Sigmoid colon (tissue), 7 donors: ENCODE measurements at places on chromosomes 11 and 22. TPM values are rescaled to one million over a fixed set of nuclear protein-coding genes. Genes with fewer than 3 reads are reported as not detected.

GRCh38 chr22:19291218-19291579, 320 bp downstream of the CLTCL1 start:
- peak overlapping the region; percentile 77 for H3K27ac ChIP-seq
- no peaks in the 10 kb centered on the region for H3K27me3 ChIP-seq
- H3K36me3 ChIP-seq = no peaks in the 10 kb centered on the region

The GLYAT gene
- total RNA-seq = not detected

DNA sequence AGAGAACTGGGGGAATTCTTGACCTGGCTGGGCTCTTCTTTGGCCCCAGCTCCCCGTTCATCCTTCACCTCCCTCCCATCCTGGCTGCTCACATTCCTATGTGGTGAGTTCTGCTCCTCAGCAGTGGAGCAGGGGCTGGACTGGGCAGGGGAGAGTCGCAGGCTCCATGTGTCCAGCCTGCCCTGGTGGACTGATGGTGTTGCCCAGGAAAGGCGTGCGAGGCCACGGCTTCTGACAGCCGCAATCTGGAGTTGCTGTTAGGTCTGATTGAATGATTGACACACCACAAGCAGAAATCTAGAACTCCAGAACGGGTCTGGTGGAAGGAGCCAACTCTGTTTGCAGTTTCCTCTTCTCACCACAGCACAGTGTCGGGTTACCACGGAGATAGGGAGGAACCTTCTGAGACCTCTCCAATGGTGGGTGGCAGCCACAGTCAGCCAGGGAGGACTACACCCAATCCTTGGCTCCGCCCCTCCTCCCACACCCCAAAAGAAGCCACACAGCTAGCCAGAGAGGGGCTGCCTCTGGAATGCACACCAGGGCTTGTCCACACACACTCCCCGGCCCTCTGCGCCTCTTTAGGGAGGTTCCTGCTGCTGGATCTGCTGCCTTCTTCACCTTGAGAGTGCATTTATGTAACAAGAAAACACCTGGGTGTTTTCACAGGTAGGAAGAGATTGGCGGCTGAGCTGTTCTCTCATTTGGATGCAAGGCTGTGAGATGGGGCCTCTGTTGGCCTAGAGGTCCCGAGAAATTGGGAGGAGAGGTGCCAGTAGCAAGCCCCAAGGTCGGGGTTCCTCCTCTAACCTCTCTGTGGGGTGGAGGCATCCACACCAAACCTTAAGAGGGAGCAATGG, 56.4 kb upstream of the CD44 start:
- H3K27ac ChIP-seq = peak overlapping the region; percentile 85
- H3K4me3 ChIP-seq = no peak overlapping the region
- no peaks in the 10 kb centered on the region for H3K27me3 ChIP-seq
- H3K4me1 ChIP-seq = no peaks in the 10 kb centered on the region

DNA sequence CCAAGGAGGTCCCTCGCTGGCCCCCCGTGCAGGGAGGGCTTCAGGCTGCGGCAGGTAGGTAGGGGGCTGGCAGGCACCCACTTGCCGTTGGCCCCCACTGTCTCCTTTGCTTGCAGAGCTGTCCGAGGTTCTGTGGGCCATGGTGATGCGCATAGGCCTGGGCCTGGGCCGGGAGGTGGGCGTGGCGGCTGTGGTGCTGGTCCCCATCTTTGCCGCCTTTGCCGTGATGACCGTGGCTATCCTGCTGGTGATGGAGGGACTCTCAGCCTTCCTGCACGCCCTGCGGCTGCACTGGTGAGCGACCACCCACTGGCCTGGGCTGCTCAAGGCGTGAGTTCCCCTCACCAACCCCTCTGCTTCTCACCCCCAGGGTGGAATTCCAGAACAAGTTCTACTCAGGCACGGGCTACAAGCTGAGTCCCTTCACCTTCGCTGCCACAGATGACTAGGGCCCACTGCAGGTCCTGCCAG, 11.6 kb downstream of the TCIRG1 start:
- H3K27ac ChIP-seq = no peak overlapping the region
- H3K4me1 ChIP-seq = no peaks in the 10 kb centered on the region
- DNase-seq = peak; percentile 58
- no peak overlapping the region for H3K4me3 ChIP-seq

The RIMBP3C gene
- not detected for total RNA-seq

DNA sequence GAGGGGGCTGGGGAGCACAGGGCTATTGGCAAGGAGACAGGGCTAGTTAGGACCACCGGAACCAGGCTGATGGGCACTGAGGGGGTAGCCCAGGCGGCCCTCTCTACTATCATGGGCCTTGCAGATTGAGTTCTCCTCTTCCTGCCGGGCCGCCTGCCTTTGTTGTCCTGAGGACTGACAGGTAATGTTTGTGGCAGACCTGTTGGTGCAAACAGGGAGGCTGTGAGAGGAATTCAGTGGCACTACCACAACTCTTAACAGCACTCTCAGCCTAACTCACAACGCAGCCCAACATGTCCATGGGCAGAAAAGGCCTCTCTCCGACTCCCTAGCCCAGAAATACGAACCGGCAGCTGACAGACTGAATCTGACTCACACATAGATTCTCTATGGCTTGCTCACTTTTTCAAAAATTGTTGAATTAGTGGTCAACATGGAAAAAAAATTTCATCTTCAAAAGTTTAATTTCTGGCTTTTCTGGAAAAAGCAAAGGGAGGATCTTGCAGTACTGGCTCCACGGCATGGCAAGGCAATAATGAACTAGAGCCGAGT, 11.4 kb downstream of the KCNJ5 start:
- H3K27ac ChIP-seq = no peak overlapping the region
- peaks cover 22% of the 10 kb centered on the region for H3K4me1 ChIP-seq
- no peak overlapping the region for H3K4me3 ChIP-seq
- no peak for DNase-seq

The CREBZF gene
- 75.6 TPM for total RNA-seq

The MMP27 gene
- total RNA-seq = not detected

DNA sequence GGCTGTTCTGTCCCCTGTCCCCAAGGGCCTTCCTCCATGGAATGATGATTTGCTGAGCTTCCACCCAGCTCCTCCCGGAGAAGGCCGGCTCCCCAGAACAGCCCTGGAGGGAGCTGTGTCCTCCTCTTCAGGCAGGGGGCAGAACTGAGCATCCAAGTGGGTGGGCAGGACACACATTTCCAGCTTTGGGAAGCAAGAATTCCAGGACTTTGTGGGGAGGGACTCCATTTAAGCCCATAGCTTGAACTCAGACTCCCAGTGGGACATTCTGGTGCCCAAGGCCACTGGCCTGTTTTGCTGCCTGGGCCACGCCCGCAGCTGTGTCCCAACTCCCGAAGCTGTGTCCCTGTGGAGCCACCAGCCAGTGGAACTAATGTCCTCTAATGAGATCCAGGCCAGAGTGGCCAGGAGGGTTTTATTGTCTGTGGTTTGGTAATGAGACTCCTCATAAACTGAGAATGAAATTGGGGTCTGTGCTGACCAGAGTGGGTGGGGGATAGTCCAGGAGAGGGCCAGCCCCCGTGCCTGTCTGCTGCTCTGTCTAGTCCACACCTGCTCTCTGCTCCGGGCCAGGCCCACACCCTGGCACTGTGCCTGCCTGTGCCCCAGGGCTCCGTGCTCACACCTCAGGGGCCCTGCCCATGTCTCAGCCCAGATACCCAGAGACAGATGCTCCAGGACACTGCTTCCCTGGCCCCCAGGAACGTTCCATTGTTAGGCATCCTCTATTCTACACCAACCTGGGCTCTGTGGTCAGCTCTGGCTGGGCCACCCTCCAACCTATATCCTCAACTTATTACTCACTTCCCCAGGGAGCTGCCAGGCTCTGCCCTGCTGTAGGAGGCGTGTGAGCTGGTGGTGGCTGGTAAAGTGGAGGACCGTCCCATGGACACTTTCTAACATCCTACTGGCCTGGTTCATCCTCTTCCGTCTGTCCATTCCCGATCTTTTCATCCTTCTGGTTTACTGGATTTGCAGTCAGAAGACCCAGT, 7.6 kb downstream of the NECTIN1 start:
- no peak overlapping the region for H3K4me3 ChIP-seq
- no peaks in the 10 kb centered on the region for H3K4me1 ChIP-seq
- no peaks in the 10 kb centered on the region for H3K36me3 ChIP-seq
- no peaks in the 10 kb centered on the region for H3K27me3 ChIP-seq

GRCh38 chr11:77474684-77475060, 778 bp upstream of the PAK1 start:
- H3K4me1 ChIP-seq = peaks cover 17% of the 10 kb centered on the region
- peak overlapping the region; percentile 53 for H3K4me3 ChIP-seq
- DNase-seq = no peak
- no peaks in the 10 kb centered on the region for H3K36me3 ChIP-seq
- H3K27me3 ChIP-seq = no peaks in the 10 kb centered on the region
- H3K27ac ChIP-seq = peak overlapping the region; percentile 72

GRCh38 chr22:31983911-31984656, 39.7 kb downstream of the YWHAH start:
- peak; percentile 36 for DNase-seq
- H3K27me3 ChIP-seq = no peaks in the 10 kb centered on the region
- no peak overlapping the region for H3K27ac ChIP-seq
- no peaks in the 10 kb centered on the region for H3K4me1 ChIP-seq

- DNase-seq = no peak
- H3K27ac ChIP-seq = no peak overlapping the region
- H3K27me3 ChIP-seq = no peaks in the 10 kb centered on the region
These were observed 981.3 kb downstream of the OPCML start for GRCh38 chr11:132551016-132551415.

DNA sequence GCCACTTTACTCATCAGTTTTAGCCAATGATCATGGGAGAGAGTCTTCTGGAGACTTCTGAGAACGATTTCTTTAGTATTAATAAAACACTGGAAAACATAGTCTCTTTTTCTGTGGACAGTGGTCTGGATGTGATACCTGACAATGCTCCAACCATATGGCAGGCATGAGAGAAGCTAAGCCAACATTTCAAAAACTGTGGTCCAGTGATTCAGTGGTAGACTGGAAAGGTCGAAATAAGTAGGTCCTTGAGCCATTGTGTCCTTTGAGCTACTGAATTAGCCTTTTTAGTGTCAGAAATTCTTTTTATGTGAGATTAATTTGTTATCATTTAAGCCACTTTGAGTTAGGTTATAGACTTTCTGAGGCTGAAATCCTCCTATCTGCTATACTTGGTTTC, 197.7 kb upstream of the CTSC start:
- no peak for DNase-seq
- no peak overlapping the region for H3K27ac ChIP-seq
- no peaks in the 10 kb centered on the region for H3K36me3 ChIP-seq
- no peaks in the 10 kb centered on the region for H3K27me3 ChIP-seq
- peaks cover 13% of the 10 kb centered on the region for H3K4me1 ChIP-seq

DNA sequence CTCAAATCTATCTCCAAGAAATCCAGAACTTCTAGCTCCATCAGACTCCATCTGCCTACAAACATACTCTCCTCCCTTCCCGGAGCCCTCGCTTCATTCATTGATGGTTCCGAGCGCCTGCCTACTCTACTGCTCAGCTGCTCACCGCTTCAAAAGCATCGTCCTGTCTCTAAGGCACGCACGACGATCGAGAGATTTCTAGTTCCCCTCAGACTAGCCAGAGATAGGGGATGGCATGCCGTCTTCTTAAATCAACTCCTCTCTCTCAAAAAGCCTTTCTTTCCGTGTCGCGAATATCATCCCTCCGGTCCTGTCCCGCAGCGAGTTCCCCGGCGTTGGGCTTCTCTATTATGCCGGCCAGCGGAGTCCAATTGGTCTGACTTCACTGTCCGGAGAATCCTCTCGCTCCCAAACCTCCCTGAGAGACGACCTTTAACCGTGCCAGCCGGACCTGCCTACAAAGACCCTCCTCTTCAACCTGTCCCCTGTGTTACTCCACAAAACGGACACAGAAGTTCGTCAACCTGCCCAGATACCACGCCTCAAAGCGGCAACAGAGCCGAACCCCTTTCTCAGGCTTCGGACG, 592 bp downstream of the EEF1G start:
- no peaks in the 10 kb centered on the region for H3K27me3 ChIP-seq
- peak overlapping the region; percentile 82 for H3K27ac ChIP-seq
- peak; percentile 71 for DNase-seq
- peak overlapping the region; percentile 80 for H3K4me3 ChIP-seq
- peaks cover 64% of the 10 kb centered on the region for H3K36me3 ChIP-seq

The WBP2NL gene
- 2.8 TPM for total RNA-seq

GRCh38 chr11:35178067-35178805, 39.3 kb downstream of the CD44 start:
- H3K27me3 ChIP-seq = no peaks in the 10 kb centered on the region
- no peak for DNase-seq
- no peak overlapping the region for H3K4me3 ChIP-seq

The DRICH1 gene
- total RNA-seq = not detected

GRCh38 chr11:30938171-30938570, 352.0 kb upstream of the MPPED2 start:
- no peaks in the 10 kb centered on the region for H3K27me3 ChIP-seq
- no peak overlapping the region for H3K4me3 ChIP-seq
- DNase-seq = no peak
- H3K27ac ChIP-seq = no peak overlapping the region

The LRP4 gene
- 14.4 TPM for total RNA-seq

GRCh38 chr22:30801695-30802094, 107.0 kb downstream of the OSBP2 start:
- H3K4me3 ChIP-seq = no peak overlapping the region
- H3K36me3 ChIP-seq = no peaks in the 10 kb centered on the region
- no peak for DNase-seq
- H3K4me1 ChIP-seq = no peaks in the 10 kb centered on the region

The C2CD3 gene
- total RNA-seq = 29.1 TPM

The BCO2 gene
- 6.4 TPM for total RNA-seq

DNA sequence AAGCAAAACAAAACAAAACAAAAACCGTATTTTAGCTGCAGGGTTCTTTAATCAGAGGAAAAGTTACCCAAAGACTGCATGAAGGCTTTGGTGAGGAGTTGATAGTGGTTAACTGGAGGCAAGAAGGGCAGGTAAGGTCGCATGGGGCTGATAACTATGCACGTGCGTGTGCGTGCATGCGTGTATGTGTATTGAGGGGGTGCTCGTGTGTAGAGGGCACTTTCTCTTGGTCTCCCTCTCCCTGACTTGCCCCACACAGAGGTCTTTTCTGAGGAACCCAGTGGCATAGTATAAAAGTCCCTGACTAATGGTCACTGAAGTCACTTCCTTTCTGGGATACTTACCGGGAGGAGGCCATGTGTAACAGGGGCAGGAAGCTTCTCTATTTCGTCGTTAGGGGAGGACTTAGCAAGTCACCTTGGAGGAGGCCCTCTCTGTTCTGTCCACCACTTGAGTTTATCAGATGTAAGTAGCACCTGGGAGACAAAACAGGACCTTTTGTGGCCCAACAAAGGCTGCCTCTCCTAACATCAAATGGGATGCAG, 20.1 kb upstream of the FCHSD2 start:
- H3K4me1 ChIP-seq = no peaks in the 10 kb centered on the region
- H3K27ac ChIP-seq = no peak overlapping the region
- no peak overlapping the region for H3K4me3 ChIP-seq
- peak; percentile 35 for DNase-seq

The GRM5 gene
- total RNA-seq = not detected

DNA sequence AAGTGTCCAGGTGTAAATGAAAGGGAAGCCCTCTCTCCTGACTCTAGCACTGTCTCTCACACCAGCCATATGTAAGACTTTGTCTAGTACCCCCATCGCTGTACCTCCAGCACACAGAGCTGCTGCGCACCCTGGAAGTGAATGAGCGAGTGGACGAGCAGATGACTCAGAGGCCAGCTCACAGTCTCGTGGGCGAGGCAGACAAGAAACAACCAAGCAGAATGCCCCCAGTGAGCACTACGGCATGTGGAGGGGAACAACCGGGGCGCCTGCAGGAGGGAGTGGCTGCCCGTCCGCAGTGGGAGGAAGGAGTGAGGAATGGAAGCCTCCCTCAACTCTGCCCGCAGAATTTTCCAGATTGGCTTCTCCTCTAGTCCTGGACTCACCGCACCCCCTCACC, 46.4 kb downstream of the MCM5 start:
- peak overlapping the region; percentile 84 for H3K27ac ChIP-seq
- H3K27me3 ChIP-seq = no peaks in the 10 kb centered on the region
- no peaks in the 10 kb centered on the region for H3K36me3 ChIP-seq
- peak; percentile 91 for DNase-seq
- H3K4me1 ChIP-seq = no peaks in the 10 kb centered on the region
